ENCODE measurements at places on chromosomes 5 and 9.

DNA sequence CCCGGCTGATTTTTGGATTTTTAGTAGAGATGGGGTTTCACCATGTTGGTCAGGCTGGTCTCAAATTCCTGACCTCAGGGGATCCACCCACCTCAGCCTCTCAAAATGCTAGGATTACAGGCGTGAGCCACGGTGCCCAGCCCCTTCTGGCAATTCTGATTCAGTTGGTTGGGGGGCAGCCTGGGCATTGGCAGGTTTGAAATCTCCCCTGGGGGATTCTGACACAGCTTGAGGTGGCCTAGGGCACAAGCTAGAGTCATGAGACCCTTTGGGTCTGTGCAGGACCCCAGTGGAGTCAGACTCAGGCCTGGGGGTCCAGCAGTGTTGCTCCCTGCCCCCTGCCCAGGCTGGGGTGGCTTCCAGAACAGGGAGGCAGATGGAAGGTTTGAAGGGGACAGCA lies 239.8 kb downstream of the PBX3 start:
- no peak for DNase-seq

GRCh38 chr5:146669656-146670055 lies 153.7 kb upstream of the GPR151 start:
- DNase-seq = no peak

GRCh38 chr9:128097543-128098296 lies 29.7 kb downstream of the SLC25A25 start:
- DNase-seq = no peak

DNA sequence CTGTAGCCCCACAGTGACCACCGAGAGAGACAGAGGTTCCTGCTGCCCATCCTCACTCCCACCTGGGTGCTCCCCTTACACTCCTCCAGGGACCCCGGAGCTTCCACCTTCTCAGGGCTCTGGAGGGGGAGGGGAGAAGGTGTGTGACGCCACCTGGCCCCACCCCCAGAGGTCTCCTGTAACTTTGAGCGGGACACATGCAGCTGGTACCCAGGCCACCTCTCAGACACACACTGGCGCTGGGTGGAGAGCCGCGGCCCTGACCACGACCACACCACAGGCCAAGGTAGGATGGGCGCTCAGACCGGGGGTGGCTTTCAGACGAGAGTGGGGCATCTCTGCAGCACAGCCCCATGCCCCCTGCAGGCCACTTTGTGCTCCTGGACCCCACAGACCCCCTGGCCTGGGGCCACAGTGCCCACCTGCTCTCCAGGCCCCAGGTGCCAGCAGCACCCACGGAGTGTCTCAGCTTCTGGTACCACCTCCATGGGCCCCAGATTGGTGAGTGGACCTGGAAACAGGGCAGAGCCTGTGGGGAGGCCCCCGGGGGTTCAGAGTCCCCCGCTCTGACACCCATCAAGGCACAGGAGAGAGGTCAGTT lies 4.5 kb downstream of the MAMDC4 start:
- no peak for DNase-seq

DNA sequence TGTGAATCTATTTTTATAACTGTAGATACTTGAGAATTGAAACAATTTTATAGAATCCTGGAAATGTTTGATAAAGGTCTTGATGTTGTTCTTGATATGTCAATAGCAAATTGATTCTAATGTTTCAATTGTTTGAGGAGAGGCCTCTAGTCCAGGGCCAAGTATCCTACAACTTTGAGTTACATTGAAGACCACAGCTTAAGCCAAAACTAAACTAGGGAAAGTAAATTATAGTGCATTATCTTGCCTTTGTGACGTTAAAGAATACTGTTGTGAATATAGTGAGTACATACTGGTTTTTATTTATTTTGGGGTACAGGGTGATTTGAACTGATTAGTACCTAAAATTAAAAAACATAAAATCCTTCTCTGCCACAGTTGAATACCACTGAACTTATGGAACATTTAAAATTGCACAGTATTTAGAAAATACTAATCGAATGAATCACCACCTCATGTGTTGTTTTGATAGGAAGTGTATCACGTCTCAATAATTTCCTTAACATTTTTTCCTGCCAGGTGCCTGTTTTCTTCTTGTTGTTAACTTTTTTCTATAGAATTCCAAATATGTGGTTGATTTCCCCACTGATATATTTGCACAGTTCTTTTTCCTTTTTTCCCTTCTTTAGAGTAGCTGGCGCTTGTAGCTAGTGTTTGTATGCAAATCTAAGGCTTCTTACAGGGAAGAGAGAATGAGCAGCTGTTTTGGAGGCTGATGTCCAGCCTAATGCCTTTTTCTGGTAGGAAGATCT lies 12.5 kb downstream of the ARHGEF28 start:
- DNase-seq = no peak

- no peak for DNase-seq
These were observed 5.3 kb upstream of the LHX3 start for GRCh38 chr9:136210276-136210675.

DNA sequence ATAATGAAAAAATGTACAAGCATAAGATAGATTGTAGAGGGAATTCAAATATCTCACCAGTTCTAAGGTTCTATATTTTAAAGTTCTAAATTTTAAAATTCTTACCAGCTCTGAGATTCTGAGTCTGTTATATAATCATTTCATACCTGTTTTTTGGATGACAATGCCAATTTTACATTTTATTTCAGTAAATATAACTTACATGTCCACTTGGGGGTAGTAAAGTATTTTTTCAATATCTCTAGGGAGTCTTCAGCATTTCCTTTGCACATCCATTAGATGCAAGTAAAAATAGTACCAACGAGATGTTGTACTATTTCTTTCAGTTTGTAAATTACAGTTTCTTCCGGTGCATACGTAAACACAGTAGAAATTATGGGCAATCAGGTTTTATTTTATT lies 25.7 kb downstream of the NMUR2 start:
- no peak for DNase-seq

DNA sequence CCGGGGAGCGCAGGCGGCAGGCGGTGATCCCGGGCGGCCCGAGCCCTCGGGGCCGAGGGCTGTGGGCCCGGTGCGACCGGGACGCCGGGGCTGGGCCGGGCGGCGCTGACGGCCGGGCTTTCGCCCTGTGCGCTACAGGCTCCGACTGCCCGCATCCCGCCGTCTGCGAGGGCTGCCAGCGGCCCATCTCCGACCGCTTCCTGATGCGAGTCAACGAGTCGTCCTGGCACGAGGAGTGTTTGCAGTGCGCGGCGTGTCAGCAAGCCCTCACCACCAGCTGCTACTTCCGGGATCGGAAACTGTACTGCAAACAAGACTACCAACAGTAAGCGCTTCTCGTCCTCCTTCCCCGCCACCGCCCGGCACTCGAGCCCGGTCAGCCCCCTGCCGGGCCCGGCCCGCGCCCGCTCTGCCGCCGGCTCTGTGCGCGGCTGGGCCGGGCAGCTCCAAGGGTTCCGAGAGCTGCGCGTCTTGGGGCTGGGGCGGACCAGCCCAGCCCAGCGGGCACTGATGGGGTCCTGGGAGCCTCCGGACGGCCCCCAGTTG lies 1.6 kb downstream of the LMX1B start:
- no peak for DNase-seq

- DNase-seq = no peak
These were observed 36.0 kb downstream of the UBE2D2 start for GRCh38 chr5:139597134-139597533.

- no peak for DNase-seq
These were observed 9.9 kb downstream of the SNCAIP start for GRCh38 chr5:122321921-122322320.

GRCh38 chr9:133467101-133467500 lies 7.3 kb downstream of the CACFD1 start:
- no peak for DNase-seq

GRCh38 chr5:6465831-6466790 lies 17.5 kb downstream of the UBE2QL1 start:
- no peak for DNase-seq

DNA sequence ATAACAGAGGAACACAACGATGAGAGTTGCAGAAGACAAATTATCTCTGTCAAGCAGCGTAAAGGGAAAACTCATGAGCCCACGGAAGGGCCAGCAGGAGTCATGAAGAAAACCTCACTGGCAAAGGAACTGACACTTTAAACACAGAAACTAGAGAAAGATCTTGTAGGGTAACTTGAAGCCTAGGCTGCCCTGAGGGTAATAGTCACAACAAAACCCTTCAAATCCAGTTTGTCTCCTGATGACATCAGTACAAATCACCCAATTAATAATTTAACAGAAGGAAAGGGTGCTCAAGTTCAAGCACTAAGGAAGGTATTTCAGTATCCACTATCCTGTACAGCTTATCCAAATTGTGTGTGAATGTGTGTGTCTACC lies 549.1 kb downstream of the MTRR start:
- DNase-seq = no peak

GRCh38 chr9:128001779-128002298 lies 21.1 kb upstream of the EEIG1 start:
- no peak for DNase-seq

DNA sequence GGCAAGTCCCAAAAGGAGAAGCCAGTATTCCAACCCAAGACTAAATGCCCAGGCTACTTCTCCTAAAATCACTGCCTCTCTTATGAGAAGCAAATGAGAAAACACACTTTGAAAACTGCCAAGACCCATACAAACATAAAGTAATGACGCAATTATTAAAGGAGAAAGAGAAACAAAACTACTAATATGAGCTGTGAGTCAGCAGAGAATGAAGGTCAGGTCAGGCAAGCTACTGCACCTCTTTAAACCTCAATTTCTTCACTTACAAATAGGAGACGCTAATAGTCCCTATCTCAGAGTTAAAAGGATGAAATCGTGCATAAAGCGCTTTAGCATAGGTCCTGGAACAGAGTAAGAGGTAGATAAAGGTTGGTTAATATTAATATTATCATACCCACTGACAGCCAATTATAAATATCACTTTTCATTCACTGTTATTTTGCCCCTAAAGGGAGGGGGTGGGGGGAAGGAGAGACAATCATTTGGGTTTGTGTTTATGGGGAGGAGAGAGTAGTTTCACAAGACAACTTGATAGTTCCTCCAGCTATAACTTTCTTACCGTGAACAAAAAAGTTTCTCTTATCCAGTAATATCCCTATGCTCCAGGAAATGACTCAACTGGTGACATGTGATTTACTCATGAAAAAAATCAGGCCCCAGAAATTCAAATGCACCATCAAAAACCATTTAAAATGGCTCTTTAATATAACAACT lies 3.6 kb downstream of the PSMB7 start:
- DNase-seq = no peak

- DNase-seq = peak; percentile 14
These were observed 28.7 kb downstream of the DMRT3 start for GRCh38 chr9:1005043-1005667.

GRCh38 chr5:93922551-93922950 lies 181.2 kb upstream of the POU5F2 start:
- no peak for DNase-seq

DNA sequence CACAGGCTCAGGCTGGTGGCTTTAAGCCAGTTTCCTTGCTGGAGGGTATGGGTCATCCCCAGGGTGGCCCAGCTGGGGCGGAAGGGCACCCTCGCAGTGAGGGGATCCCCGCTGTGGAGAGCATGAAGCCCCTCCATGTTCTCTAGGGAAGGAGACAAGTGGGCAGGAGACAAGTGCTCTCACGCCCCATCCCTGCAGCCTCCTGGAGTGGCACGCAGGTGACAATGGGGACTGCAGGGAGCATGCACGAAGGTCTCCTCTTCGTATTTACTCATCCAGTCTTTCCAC lies 83.3 kb downstream of the GTF3C4 start:
- no peak for DNase-seq

DNA sequence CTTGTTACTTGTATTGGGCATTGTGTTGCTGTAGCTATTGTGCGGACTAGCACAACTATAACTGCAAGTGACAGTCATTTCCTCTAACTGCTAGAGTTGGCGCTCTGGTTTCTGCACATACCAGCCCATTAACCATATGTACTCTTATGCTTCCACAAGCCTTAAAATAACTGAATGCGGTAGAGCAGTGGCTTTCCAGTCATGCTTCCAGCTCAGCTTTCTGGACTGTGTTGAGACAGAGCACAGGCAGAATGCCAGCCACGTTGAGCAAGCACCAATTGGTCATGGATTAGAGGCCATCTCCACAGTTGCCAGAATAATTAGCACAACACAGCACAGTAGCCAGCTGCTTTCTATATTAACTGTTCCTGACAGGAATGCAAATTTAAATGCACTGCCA lies 12.2 kb downstream of the INVS start:
- peak; percentile 36 for DNase-seq

DNA sequence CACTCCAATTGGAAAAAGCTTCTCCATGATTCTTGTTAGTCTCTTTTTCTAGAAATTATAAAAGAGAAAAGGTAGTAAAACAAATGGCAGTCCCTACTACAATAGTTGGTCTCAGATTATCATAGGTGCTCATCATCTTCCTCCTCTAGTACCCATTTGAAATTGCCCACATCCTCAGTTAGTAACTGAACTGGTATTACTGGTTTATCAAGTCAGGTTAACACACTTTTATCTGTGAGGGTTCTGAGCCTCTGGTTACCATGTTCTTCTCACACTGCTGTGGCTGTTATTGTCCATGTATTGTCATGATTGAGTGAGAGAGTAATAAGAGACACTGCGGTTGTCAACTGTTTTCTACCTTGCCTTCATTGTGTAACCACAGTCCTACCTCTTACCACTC lies 901.7 kb downstream of the TLE1 start:
- no peak for DNase-seq

- DNase-seq = no peak
These were observed 2.1 kb downstream of the HNRNPAB start for GRCh38 chr5:178206166-178207101.

DNA sequence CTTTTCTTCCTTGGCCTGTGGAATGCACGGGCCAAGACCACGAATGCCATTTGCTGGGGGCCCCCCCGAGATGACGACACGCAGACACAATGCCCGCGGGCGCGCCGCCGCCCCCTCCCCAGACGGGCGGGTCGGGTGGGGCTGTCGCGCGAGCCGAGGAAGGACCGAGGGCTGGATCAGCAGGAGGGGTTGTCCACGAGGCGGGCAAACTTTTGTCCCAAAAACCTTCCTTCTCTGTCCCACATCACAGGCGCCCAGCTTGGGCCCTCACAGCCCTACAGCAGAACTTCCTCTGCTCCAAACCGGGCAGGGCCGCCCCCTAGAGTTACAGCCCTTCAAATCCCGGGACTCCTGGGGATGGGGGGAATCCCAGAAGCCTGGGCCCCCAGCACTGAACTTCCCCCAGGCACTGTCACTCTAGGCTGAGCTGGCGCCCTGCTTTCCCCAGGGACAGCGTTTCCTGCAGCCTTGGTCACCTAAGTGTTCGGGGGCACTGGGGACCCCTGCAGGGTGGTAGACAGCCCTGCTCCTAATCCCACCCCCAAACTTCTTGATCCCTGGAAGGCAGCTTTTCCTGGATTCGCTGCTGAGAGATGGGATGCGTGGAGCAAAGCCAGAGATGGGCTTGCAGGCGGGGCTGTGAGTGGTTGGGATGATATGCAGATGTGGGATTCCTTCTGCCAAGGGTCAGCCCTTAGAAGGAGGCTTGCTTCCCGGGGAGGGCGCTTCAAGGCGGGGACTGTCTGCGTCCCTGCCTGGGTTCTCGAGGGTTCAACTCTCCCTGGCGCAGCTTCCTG lies 980 bp downstream of the COL5A1 start:
- DNase-seq = no peak

DNA sequence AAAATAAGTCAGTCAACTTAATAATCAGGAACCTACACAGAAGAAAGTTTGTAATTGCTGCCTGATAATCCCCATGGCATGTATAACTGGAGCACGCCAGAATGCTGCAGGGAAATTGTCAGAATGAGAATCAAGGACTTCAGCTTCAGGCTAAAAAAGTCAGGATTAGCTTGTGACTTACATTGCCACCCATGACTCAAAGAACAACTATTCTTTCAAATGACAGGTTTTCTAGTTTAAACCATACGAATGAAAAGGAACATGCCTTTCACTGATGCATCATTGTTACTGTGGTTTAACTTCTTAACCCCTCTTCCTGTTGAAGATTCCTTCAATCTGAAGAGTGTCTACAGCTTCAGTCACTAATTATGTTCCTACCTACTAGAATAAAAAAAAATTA lies 112.4 kb downstream of the ISL1 start:
- DNase-seq = no peak

All from nucleus accumbens (tissue), 56 donors.